ENCODE measurements at places on chromosomes 12 and 14.

DNA sequence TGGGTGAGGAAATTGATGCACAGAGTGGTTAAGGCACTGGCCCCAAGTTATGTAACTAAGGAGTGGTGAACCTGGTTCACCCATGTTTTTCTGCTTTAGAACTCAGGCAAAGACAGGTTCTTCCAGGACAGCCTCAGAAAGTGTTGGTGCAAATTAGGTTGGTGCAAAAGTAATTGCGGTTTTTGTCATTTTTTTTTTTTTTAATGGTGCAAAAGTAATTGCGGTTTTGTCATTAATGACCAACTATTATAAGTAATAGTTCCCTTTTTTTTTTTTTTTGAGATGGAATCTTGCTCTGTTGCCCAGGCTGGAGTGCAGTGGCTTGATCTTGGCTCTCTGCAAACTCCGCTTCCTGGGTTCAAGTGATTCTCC lies 5.2 kb upstream of the SSH1 start:
- no peak for DNase-seq

GRCh38 chr12:127509066-127509778 lies 757.7 kb upstream of the TMEM132C start:
- DNase-seq: no peak

DNA sequence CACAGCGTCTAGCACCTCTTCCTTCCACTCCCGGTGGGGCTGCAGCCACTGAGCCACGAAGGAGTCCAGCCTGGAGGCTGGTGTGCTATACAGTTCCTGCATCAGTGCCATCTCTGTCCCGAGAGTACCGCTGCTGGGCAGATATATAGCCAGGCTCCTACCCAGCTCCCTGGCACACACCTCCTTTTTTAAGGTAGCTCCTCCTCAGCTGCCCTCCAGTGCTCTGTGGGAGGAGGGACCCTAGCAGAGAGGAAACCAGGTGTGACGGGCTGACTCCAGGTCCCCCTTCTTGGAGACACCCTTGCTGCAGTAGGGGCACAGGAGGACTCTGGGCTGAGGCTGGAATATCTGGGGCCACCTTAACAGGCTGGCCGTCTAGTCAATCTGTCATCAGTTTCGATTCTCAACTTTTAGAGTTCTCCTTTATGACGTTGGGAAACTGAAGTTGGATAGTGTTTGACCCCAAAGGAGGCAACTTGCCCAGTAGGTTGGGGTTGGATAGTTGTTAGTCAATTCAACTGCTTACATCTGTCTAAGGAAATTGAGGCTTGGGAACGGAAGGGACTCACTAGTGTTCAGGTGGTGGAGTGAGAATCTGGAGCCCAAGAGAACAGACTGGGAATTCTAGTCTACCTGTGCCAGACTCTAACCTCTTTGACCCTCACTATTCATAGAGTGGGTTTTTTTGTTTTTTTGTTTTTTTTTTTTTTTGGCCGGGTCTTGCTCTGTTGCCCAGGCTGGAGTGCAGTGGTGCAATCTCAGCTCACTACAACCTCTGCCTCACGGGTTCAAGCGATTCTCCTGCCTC lies at the start of gene OASL:
OASL (minus strand) TSS at position 386 of the 808 bp plus-strand sequence; CDS start at position 111, 275 bp downstream.
- DNase-seq: peak; percentile 41

DNA sequence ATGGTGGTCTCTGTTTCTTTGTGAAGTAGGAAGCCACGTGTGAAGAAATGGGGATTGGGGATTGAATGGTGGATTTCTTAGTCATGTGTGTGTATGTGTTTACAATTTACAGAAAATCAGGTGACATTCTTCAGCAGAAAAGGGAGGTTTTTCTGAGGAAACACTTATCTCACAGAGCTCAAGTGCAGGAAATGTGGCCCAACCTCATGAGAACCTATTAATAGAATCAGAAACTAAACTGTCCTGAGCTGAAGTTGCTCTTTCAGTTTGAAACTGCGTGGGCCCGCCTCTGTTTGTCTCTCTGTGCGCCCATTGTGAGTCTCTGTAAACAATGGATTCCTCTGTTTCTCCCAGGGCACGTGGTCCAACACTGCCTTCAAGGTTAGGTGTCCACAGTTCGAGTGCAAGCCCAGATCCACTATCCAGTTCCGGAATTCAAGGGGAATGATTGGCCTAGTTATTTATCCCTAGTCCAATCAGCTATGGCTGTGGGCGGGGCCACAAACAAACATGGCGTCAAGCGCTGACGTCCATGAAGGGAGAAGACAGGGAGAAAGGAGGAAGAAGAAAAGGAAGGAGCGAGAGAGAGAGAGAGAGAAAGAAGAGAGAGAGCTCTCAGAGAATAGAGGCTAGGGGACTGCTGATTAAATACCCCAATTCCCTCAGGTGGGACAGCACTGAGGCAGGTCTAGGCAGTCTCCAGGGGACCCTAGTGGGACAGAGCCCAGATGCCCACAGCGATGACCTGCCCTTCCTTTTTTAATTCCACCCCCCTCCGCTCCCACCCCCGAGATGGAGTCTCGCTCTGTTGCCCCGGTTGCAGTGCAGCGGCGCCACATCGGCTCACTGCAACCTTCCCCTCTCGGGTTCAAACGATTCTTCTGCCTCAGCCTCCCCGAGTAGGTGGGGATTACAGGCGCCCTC lies 31.4 kb upstream of the C12orf76 start:
- DNase-seq: peak; percentile 52

- DNase-seq: no peak
Observed at GRCh38 chr12:4289231-4289878, 15.8 kb downstream of the CCND2 start.

DNA sequence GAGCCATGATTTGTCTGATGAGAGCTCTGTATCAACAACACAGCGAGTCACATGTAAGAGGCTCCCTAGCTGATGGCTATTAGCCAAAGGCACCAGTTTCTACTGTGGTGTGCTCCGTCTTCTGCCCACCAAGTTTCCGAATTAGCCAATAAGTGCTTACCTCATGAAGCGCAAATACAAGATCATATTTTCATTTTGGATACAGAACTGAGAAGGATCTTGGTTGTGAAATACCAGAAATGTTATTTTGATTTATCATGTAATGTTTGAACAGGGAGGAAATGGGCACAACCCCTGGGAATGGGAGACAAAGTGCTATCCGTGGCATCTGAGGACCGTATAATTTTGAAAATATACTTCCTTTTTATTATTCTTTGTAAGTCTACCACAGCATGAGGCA lies 234.3 kb downstream of the DACT1 start:
- DNase-seq: no peak

GRCh38 chr12:117209626-117210025 lies 19.4 kb upstream of the FBXO21 start:
- DNase-seq: no peak

DNA sequence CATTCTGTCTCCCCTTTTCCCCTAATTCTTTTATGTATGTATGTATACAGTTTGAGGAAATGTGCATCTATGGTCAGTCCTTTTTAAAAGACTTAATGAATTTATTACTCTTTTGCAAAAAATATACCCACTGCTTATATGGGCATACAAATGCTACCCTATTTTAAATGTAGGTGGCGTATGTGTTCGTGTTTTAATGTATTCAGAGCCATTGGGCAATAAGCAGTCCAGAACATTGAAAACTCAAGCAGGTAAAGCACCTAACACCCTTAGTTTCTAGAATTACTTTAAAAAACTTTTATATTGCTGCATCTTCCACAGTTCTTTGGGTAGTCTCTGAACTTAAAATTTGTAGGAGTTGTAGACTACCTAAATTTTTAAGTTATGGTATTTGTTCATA lies 42.6 kb upstream of the A2ML1 start:
- no peak for DNase-seq

- DNase-seq: peak; percentile 61
Observed at GRCh38 chr14:69643430-69644200, 32.2 kb downstream of the SUSD6 start.

- DNase-seq: peak; percentile 12
Observed at GRCh38 chr12:123363740-123364531, 711 bp downstream of the SBNO1 start.

DNA sequence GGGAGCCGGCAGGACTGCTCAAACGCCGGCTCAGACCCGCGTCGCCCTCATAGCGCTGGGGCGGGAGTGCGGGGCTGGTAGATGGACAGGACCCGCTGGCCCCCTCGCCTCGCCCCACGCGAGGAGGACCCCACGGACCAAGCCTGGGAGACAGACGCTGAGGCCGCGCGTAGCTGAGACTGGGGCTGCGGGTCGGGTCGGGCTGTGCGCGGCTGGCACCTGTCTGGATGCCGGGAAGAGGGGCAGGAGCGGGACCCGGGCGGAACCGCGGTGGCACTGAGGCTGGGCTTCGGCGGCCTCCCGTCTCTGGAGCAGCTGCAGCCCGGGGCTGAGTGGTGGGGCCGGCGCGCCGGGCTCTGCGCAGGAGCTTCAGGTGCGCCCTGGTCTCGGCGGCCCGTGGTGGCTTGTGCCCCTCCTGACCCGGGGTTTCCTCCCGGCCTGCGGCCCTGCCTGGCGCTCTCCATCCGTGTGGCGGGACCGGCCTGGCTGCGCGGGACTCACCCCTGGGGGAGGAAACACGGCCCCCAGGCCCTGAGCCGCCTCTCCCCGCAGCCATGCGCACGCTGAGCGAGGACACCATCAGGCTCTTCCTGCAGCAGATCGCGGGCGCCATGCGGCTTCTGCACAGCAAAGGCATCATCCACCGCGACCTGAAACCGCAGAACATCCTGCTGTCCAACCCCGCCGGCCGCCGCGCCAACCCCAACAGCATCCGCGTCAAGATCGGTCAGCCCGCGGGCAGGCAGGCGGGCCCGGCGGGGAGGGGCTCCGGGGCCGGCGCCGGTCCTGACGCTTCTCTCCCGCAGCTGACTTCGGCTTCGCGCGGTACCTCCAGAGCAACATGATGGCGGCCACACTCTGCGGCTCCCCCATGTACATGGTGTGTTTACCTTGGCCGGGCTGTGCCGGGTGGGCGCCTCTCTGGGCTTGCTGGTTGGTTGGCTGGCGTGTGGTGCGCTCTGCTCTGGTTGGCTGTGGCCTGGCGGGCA lies 14.0 kb downstream of the ULK1 start:
- no peak for DNase-seq

DNA sequence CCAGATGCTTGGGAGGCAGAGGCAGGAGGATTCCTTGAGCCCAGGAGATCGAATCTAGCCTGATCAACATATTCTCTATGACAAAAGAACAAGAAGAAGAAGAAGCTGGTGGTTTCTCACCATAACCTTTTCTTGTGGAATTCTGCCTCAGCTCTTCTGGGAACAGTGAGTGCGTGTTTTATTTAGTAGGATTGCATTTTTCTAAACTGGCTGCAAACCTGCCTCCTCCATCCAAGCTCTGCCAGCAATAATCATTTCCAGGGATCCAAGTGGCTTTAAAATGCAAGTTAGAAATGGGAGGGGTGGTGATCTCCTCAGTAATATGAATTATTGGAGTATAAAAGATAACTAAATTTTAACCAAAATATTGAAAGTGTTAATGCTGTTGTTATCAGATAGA lies 46.1 kb upstream of the MMP17 start:
- no peak for DNase-seq

GRCh38 chr14:96385385-96385784 lies 6.5 kb upstream of the AK7 start:
- no peak for DNase-seq

Measured in activated T-helper 9 cell treated with anti-CD3 and anti-CD28 coated beads, Interleukin-2, amount 50 U/mL, for 16 hours (primary cell).